ENCODE measurements at places on chromosomes 3 and 15.

- DNase-seq = no peak
Observed at GRCh38 chr15:76576523-76577279, 240.1 kb downstream of the ISL2 start.

DNA sequence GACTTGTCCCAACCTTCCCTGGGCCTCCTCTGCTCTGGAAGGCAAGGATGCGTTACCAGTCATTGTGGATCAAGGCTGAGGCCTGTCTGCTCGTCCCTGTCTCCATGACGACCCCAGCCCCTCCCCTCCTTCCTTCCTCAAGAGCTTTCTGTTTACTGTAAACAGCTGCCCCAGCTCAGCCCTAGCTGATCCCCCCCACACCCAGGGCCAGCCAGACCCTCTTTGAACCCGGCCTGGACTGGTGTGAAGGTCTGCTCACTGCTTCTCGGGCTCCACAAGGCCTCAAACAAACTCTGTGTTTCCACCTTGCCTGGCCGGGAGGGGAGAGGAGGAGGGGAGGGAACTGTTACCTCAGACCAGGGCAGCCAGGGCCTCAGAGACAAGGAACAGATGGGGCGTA is 16.9 kb downstream of the VPS18 start:
- no peak for DNase-seq

DNA sequence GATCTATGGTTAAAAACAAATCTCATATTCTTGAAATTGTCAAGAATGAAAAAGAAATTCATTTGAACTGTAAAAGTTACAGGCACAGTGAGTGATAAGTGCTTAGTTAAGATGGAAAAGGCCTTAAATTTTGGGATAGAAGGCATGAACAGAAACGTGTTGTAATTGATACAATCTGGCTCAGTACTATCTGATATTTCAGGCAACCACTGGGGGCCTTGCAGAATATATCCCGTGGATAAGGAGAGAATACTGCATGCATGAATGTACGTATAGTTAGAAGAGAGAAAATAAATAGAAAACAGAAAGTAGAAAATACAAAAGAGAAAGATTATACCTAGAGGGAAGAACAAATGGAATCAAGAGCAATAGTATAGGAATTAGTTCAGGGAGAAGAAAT is 741.4 kb upstream of the CCDC54 start:
- DNase-seq = no peak

- no peak for DNase-seq
Observed at GRCh38 chr15:80554560-80554959, 140.6 kb upstream of the ABHD17C start.

- no peak for DNase-seq
Observed at GRCh38 chr3:141414800-141415462, 46.6 kb downstream of the ZBTB38 start.

DNA sequence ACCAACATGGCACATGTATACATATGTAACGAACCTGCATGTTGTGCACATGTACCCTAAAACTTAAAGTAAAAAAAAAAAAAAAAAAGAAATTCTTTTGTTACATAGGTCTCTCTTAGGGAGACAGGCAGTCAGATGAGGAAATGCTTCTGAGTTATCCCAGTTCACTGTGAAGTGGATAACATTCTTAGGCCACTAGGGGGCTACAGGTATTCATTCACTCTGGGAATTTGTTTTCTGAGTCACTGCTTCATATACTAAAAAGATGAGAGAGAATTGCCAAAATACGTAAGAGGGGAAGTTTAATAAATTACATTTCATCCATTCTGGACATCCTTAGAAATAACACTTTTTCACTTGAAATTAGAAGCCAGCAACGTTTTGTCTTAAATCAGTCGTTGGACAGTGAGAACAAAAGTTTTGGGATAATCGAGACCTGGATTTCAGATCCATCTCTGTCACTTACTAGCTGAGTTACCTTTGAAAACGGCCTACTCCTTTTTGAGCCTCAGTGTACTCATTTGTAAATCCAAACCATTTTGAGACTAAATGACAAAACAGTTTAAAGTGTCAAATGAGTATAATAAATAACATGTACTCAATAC is 738.4 kb upstream of the ALCAM start:
- DNase-seq = no peak

- DNase-seq = no peak
Observed at GRCh38 chr3:29594261-29594660, 313.4 kb downstream of the RBMS3 start.

DNA sequence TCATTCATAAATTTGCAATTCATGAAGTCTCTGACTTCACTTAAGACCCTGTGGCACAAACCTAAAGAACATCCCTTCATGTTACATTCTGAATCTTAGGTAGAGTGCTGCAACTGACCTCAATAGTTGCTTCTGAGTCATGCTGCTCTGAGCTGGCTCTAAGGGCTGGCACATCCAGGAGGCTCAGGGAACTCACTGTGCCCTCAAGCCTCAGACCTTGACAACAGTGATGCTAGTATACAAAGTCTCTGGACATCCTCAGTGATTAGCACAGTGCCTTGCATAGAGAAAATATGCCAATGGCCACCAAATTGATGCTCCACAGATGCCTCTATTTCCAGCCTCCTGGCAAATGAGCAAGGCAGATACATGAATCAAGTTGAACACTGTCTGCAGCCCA is 740.9 kb upstream of the LMCD1 start:
- DNase-seq = no peak

GRCh38 chr3:149468504-149469212 is 5.8 kb upstream of the TM4SF4 start:
- no peak for DNase-seq

GRCh38 chr3:142251951-142252350 is 26.6 kb upstream of the GK5 start:
- no peak for DNase-seq

DNA sequence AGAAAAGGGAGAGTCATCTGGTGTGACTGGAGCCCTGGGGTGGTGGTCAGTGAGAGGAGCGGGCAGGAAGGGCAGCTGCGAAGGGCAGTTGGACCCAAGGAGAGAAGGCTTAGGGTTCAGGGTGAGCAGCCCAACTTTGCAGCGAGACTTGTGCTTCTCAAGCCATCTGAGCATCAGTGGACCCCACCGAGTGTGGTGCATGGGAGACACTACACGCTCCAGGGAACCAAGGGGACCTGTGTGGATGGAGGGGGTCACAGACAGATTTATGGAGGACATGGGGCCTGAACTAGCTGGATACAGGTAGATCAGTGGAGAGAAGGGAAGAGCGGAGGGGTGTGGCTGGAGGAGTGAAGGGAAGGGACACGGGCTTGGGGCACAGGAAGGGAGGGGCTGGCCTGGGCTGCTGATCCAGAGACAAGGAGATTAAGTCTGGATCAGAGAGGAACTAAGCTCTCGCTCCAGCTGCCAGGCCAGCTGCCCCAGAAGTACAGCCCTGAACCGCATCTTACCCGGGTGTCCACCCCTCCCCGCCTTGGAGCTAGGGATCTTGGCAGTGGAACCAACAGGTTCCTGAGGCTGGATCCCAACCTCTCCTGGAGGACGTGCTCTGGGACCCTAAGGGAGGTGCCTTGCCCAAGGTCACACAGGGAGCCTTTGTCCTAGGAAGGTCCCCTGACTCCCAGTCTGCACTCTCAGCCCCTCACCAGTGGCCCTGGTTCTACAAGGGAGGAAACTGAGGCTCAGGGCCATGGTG is 120.5 kb downstream of the CORO2B start:
- DNase-seq = no peak

DNA sequence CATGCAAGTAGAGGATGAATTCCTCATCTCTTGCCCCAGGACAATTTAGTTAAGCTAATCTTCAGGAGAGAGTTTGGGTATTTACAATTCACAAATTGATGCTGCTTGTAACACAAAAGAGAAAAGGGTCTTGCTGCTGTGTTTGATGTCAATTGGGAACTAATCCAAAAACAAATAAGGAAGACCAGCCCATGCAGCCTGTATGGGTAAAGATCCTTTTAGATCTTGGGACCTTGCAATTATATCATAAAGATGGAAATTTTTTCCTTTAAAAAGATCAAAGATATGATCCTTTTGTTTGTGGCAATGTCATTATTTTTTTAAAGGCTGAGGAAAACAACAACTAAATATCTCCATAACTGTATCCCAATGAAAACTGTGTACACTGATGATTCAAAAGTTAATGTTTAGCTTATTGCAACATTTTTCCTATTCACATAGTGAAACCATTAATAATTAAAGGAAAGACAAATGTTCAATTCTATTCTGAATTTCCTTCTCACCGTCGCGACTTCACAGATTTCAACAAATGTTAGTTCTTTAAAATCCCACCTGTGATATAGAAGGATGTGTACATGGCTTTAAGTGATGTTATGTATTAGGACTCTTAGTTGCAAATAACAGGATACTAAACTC is 40.2 kb downstream of the TMEM212 start:
- DNase-seq = no peak

DNA sequence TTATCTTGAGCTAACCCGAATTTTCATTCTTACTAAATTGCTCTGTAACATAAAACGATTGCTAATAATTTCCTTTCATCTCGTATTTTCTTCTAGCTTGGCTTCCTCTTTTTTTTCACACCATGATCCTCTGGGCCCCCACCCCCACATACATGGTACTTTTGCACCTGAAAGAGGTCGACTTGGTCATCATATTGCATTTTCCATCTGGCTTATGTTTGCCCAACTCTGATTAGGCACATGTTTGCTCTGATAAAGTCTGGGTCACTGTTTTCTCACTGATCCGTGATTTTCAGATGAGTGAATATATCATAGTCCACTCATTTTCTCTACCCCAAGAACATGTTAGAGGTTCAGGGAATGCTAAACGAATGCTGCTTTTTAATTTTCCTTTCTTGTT is 49.5 kb downstream of the ARRDC4 start:
- DNase-seq = no peak

- DNase-seq = no peak
Observed at GRCh38 chr3:98846101-98846500, 55.4 kb downstream of the DCBLD2 start.

GRCh38 chr3:122694966-122695365 is 14.3 kb downstream of the PARP14 start:
- DNase-seq = no peak

All from activated effector memory CD4-positive, alpha-beta T cell treated with Interleukin-2 at 50 U/mL for 16 hours (primary cell).